ENCODE measurements at places on chromosomes 16 and 17. TPM values are rescaled to one million over a fixed set of nuclear protein-coding genes. Genes with fewer than 3 reads are reported as not detected.

Gene KRT25
- total RNA-seq = not detected

Gene NR1D1
- 7.2 TPM for total RNA-seq

Gene CBX4
- 8.9 TPM for total RNA-seq

Gene SDK2
- 3.4 TPM for total RNA-seq

Gene CSNK2A2
- 28.7 TPM for total RNA-seq

Gene XYLT1
- total RNA-seq = 41.5 TPM

Gene RTN4RL1
- 0.60 TPM for total RNA-seq

Gene LAT
- 7.2 TPM for total RNA-seq

Gene LDHD
- total RNA-seq = 38.4 TPM

Gene KRT9
- total RNA-seq = not detected

Gene HSD11B2
- 667 TPM for total RNA-seq

Gene PNMT
- 48.3 TPM for total RNA-seq

Gene KRTAP4-3
- not detected for total RNA-seq

Gene SCN4A
- 0.14 TPM for total RNA-seq

Gene GLP2R
- total RNA-seq = 17.2 TPM

Gene C16orf92
- not detected for total RNA-seq

Gene KCNH6
- not detected for total RNA-seq

Gene TLCD2
- total RNA-seq = 21.6 TPM

Gene P2RX1
- total RNA-seq = 4.6 TPM

Gene PRKCB
- 28.3 TPM for total RNA-seq

Gene AOC2
- total RNA-seq = 1.1 TPM

Gene KRTAP1-5
- not detected for total RNA-seq

Gene SLC5A2
- total RNA-seq = not detected

Gene SMPD3
- 168 TPM for total RNA-seq

Gene SLC2A4
- 35.5 TPM for total RNA-seq

Gene NEK8
- total RNA-seq = 9.7 TPM

Gene KAT7
- total RNA-seq = 54.2 TPM

Gene AKTIP
- total RNA-seq = 55.8 TPM

Gene NPW
- total RNA-seq = not detected

Gene C16orf86
- total RNA-seq = 2.1 TPM

Gene OR3A3
- not detected for total RNA-seq

Gene PRSS27
- 1.3 TPM for total RNA-seq

Gene ZNF785
- total RNA-seq = 131 TPM

Gene SEPTIN1
- total RNA-seq = 2.8 TPM

Gene NPIPB13
- total RNA-seq = 6.0 TPM

Gene TLCD1
- not detected for total RNA-seq

Gene DNAAF8
- 2.9 TPM for total RNA-seq

Measured in transverse colon (tissue), 4 donors.